Activated B cell treated with CpG ODN at 0.5 μM for 24 hours (primary cell): ENCODE measurements at places on chromosomes 11 and 22.
A peak's percentile ranks its signal among the peaks of the same experiment; 100 is the strongest.

- peaks cover 26% of the 10 kb centered on the region for H3K36me3 ChIP-seq
- H3K4me1 ChIP-seq, result no peaks in the 10 kb centered on the region
- DNase-seq, result no peak
- no peak overlapping the region for H3K4me3 ChIP-seq
Observed at GRCh38 chr11:96037405-96037949, 113.6 kb upstream of the MTMR2 start.

DNA sequence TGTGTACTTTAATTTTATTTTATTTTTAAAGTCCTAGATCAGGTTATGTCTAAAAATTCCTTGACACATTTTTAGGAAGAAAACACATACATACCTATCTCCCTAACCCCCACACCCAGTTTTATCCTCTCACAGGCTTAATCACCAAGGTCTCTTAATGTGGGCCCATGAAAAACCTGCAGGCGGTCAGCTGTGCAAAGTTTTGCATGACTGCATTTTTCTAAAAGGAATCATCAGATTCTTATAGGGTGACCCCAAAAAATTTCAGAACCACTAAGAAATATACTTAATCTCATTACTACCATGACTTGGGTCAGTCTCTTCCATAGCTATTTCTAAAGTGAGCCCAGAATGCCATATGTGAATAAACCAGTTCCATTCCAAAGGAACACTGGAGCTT lies 19.8 kb downstream of the SAA1 start:
- H3K4me1 ChIP-seq, result peaks cover 22% of the 10 kb centered on the region
- peaks cover 76% of the 10 kb centered on the region for H3K36me3 ChIP-seq
- no peak overlapping the region for H3K4me3 ChIP-seq
- no peak for DNase-seq

DNA sequence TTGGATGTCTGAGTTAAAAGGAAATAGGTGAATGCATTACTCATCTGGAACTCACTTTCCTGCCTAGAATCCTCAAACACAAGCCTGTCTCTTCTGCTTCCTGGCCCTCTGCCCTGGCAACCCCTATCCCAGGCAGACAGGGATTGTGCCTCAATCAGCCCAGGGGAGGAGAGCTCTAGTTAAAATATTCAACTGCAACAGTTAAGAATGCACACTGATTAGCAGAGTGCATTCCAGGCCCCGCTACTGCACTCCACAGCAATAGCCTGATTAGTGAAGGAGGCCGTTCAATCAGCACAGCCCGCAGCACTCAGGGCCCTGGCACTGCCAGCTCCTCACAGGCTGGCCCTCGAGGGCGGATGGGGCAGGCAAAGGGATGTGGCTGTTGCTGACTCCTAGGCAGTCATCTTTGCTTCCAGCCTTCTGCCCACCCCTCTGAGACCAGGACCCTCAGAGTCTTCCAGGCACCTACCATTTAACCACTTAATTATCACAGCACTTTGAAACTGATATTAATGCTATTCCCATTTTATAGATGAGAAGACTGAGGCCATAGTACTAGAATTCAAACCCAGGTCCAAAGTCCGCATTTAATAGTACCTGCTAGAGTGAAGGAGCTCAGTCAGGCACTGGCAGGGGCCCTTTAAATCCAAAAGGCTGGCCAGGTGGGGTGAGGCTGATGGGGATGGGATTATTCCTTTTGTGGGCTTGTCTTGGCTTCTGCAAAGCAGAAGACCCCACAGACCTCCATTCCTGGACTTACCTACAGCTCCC lies 435.3 kb downstream of the SOX6 start:
- H3K36me3 ChIP-seq, result no peaks in the 10 kb centered on the region
- H3K27ac ChIP-seq, result no peak overlapping the region

DNA sequence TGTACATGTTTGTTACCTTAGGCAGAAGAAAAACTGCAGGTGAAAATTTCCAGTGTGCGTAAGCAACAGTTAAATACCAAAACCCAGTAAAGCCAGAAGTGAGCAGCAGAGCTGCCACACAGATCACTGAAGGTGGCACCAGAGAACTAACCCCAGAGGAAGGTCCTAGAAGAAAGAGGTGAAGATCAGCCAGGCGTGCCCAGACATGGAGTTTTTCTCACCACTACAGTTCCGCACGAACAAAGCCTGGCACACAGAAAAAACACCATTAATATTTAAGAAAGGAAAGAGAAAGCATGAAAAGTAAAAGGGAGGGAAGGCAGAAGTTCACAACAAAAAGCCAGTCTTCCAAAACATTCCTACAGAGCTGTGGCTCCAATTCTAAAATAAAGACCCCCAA lies 60.7 kb downstream of the STK33 start:
- DNase-seq, result no peak
- H3K27me3 ChIP-seq, result no peaks in the 10 kb centered on the region
- H3K4me1 ChIP-seq, result peaks cover 52% of the 10 kb centered on the region
- H3K36me3 ChIP-seq, result no peaks in the 10 kb centered on the region

- no peaks in the 10 kb centered on the region for H3K27me3 ChIP-seq
- no peak for DNase-seq
- H3K27ac ChIP-seq, result no peak overlapping the region
- no peaks in the 10 kb centered on the region for H3K4me1 ChIP-seq
- H3K4me3 ChIP-seq, result no peak overlapping the region
Observed at GRCh38 chr11:134861490-134862104, 449.6 kb upstream of the B3GAT1 start.

GRCh38 chr22:21972806-21973205 lies 9.8 kb downstream of the TOP3B start:
- no peak overlapping the region for H3K27ac ChIP-seq
- no peaks in the 10 kb centered on the region for H3K27me3 ChIP-seq
- no peak for DNase-seq
- H3K36me3 ChIP-seq, result peaks cover 70% of the 10 kb centered on the region

- H3K4me3 ChIP-seq, result no peak overlapping the region
- no peaks in the 10 kb centered on the region for H3K4me1 ChIP-seq
- no peaks in the 10 kb centered on the region for H3K36me3 ChIP-seq
- DNase-seq, result no peak
- H3K27me3 ChIP-seq, result peaks cover 13% of the 10 kb centered on the region
Observed at GRCh38 chr11:108629274-108629673, 35.6 kb upstream of the DDX10 start.

DNA sequence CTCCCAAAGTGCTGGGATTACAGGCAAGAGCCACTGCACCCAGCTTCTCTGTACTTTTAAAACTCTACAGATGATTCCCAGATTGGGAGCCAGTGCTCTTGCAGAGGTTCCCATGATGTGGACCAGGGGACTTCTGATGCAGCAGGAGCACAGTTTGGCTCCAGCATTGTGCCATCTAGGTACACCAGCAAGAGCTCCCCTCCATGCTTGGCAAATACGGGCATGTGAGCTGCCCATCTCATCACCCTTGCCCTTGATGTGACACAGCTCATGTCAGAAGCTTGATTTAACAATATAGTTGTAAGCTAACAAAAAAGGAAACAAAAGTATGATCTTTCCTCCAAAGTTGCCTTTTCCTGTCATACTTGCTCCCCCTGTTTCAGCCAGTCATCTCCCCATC lies 28.7 kb downstream of the SNU13 start:
- no peaks in the 10 kb centered on the region for H3K4me1 ChIP-seq
- peaks cover 85% of the 10 kb centered on the region for H3K36me3 ChIP-seq
- no peak overlapping the region for H3K4me3 ChIP-seq
- H3K27me3 ChIP-seq, result no peaks in the 10 kb centered on the region

DNA sequence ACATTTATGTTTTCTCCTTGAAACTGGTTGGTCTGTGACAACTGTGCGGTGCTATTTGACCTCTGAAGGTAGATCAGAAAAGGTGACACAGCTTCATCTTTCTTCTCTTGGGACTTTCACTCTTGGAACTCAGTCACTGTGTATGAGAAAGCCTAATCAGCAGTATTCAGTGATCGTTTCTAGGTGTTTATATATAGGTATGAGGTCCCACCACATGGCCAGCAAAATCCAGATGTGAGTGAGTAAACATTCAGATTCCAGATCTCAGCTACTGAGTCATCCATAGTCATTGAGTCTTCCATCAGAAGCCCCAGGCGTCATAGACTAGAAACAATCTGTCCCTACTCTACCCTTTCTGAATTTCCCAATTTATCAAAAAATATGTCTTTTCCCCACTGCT lies 117.3 kb upstream of the CTSC start:
- no peak overlapping the region for H3K27ac ChIP-seq
- no peaks in the 10 kb centered on the region for H3K36me3 ChIP-seq
- DNase-seq, result no peak
- no peaks in the 10 kb centered on the region for H3K4me1 ChIP-seq

DNA sequence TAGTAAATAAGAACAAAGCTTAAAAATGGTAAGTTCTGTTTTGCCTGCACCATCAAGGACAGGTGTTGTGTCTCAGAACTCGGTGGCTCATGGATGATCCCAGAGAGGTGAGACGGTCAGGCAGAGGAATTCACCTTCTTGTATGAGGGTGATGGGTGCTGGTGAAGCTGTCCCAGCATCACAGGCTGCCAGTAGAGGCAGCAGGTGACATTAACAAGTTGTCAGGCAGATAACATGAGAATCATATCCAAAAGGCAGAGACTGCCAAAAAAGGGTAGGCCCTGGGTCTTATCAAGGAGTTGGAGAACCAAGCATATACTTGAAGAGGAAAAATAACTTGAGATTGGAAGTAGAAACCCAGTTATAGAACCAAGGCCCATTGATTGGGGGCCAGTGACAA lies 437.8 kb downstream of the DYNC2H1 start:
- no peak overlapping the region for H3K4me3 ChIP-seq
- H3K27me3 ChIP-seq, result no peaks in the 10 kb centered on the region
- DNase-seq, result no peak
- no peak overlapping the region for H3K27ac ChIP-seq
- H3K36me3 ChIP-seq, result no peaks in the 10 kb centered on the region

GRCh38 chr11:74397501-74398243 lies 561 bp downstream of the PGM2L1 start:
- peaks cover 8% of the 10 kb centered on the region for H3K36me3 ChIP-seq
- H3K4me3 ChIP-seq, result peak overlapping the region; percentile 100
- peaks cover 7% of the 10 kb centered on the region for H3K4me1 ChIP-seq
- H3K27me3 ChIP-seq, result no peaks in the 10 kb centered on the region
- peak overlapping the region; percentile 92 for H3K27ac ChIP-seq

- no peaks in the 10 kb centered on the region for H3K36me3 ChIP-seq
- no peaks in the 10 kb centered on the region for H3K4me1 ChIP-seq
- no peak overlapping the region for H3K27ac ChIP-seq
- no peak for DNase-seq
Observed at GRCh38 chr11:132154781-132155180, 784.4 kb downstream of the NTM start.

- peaks cover 18% of the 10 kb centered on the region for H3K4me1 ChIP-seq
- H3K27ac ChIP-seq, result peak overlapping the region; percentile 31
- DNase-seq, result no peak
Observed at GRCh38 chr11:19242179-19242932, 1.6 kb upstream of the E2F8 start.

GRCh38 chr11:27166130-27166529 lies 125.5 kb downstream of the BBOX1 start:
- H3K27me3 ChIP-seq, result no peaks in the 10 kb centered on the region
- H3K36me3 ChIP-seq, result no peaks in the 10 kb centered on the region
- H3K4me3 ChIP-seq, result no peak overlapping the region

GRCh38 chr11:121086866-121087265 lies 14.2 kb upstream of the TECTA start:
- H3K36me3 ChIP-seq, result peaks cover 43% of the 10 kb centered on the region
- no peak for DNase-seq
- no peak overlapping the region for H3K4me3 ChIP-seq
- H3K4me1 ChIP-seq, result peaks cover 2% of the 10 kb centered on the region
- H3K27me3 ChIP-seq, result no peaks in the 10 kb centered on the region

- peak overlapping the region; percentile 98 for H3K4me3 ChIP-seq
- peaks cover 43% of the 10 kb centered on the region for H3K36me3 ChIP-seq
- H3K27ac ChIP-seq, result peak overlapping the region; percentile 95
- H3K4me1 ChIP-seq, result peaks cover 33% of the 10 kb centered on the region
- DNase-seq, result no peak
Observed at GRCh38 chr11:116788534-116788933, 711 bp upstream of the ZPR1 start.

- H3K4me1 ChIP-seq, result no peaks in the 10 kb centered on the region
- H3K36me3 ChIP-seq, result peaks cover 34% of the 10 kb centered on the region
- no peak overlapping the region for H3K4me3 ChIP-seq
Observed at GRCh38 chr11:35752115-35752514, 89.5 kb downstream of the TRIM44 start.

DNA sequence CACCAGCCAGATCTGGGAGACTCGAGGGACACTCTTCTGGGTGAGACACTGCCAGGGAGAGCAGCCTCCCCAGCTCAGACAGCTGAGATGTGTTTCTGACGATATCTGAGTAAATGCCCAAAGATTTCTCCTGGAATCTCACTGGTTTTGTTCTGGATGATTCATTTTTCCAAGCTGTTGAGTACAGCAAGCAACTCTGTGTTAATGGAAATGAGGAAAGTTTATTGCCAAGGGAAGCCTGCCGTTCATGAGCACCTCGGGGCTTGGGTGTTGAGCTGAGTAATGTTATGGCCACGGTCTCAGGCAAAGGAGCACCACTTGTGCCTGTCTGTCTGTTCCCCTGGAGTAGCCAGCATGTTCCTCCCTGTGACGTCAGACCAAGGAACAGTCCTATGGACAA lies 1132.4 kb downstream of the BRD1 start:
- H3K4me1 ChIP-seq, result no peaks in the 10 kb centered on the region
- H3K4me3 ChIP-seq, result no peak overlapping the region
- H3K27me3 ChIP-seq, result no peaks in the 10 kb centered on the region
- H3K27ac ChIP-seq, result no peak overlapping the region

DNA sequence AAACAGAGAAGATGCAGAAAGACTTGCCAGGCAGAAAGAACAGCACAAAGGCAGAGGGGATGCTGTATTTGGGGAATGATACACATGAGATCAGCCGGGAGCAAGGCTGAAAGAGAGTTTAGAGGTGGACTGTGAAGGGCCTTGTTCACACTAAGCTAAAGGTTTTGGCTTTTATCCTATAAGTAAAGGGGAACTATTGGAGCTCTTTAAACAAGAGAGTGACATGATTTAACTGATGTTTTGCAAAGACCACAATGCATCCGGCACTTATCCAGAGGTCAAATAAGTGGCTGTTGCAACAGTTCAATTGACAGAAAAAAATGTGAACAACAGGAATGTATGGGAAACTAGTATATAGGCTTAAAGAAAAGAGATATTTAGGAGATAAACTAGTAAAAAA lies 64.7 kb upstream of the RRAS2 start:
- no peak overlapping the region for H3K4me3 ChIP-seq
- no peaks in the 10 kb centered on the region for H3K27me3 ChIP-seq
- peaks cover 4% of the 10 kb centered on the region for H3K4me1 ChIP-seq
- no peak for DNase-seq
- H3K27ac ChIP-seq, result no peak overlapping the region

GRCh38 chr11:75715688-75716087 lies 1.9 kb upstream of the MOGAT2 start:
- no peak overlapping the region for H3K27ac ChIP-seq
- no peaks in the 10 kb centered on the region for H3K4me1 ChIP-seq
- DNase-seq, result no peak
- no peak overlapping the region for H3K4me3 ChIP-seq
- H3K27me3 ChIP-seq, result peaks cover 4% of the 10 kb centered on the region
